Stimulated activated CD4-positive, alpha-beta T cell treated with anti-CD3 and anti-CD28 coated beads, Interleukin-4, amount 100 ng/mL, for 4 hours (primary cell): ENCODE measurements at places on chromosomes 2 and 18.

DNA sequence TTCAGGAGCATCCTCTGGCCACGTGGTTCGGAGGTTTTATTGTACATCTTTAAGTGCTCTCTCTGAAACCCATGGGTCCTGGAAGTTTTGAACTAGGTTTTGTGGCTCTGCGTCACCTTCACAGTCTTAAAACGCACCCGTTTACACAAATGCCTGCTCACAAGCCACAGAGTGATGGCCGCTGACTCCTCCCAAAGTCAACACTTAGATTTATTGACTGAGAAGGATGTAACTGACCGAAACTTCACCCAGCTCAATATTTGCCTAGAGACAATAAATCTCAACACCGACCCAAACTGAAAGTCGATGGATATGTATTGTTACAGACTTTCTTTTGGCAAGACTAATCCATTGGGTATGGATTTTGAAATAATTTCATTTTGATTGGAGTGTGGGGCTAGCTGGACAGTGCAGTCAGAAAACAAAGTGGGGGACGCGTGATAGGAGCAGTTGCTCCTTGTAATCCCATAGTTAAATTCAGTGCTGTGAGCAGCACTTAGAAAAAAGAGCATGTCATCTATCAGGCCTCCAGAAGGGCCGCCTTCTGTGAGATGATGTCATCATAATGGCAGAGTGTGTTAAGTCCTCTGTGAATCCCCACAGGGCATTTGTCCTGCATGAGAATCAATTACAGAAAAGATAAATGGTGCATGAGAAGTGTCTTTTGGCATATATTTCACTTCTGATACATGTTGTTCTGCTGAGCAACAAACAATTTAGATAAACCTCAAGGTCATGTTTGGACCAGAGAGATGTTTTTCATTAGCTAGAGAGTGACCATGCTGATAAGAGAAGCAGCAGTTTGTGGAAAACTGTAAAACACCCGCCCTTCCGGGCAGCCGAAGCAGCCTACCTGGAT, 183.7 kb downstream of the INO80D start:
- no peak for DNase-seq

DNA sequence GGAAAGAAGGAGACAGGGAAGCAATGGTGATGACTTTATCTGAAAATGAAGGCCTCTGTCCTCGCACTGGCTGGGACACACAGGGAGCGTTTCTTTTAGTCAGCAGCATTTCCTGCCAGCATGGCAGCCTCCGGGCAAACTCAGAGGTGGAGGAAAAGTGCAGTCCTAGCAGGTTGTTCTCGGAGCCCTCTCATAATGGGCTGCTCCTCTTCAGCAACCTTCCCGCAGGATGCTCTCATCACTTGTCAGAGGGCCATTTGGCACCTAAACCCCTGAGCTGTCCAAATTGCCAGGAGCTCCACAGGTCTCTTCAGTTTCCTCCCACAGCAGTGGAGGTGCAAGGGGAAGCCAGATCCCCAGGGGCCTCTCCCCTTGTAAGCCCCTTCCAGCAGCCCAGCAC, 6.2 kb downstream of the STK39 start:
- no peak for DNase-seq

DNA sequence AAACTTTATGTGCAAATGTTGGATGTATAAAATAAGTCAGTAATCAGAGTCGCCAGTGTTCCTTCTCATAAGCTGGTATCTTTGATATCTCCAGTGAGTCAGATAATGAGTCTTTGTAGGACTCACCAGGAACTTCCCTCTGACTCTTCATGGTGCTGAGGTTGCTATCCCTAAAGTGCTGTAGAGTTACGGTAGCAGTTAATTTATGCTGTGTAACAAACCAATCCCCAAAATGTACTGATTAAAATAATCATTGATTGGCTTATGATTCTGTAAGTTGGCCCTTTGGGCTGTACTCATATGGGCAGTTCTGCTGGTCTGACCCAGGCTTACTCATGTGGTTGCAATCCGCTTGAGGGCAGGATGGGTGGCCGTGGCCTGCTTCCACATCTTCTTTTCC, 43.8 kb downstream of the MAIP1 start:
- DNase-seq = no peak

- DNase-seq = no peak
Measured at GRCh38 chr18:3931542-3932112, 481.7 kb downstream of the TGIF1 start.

DNA sequence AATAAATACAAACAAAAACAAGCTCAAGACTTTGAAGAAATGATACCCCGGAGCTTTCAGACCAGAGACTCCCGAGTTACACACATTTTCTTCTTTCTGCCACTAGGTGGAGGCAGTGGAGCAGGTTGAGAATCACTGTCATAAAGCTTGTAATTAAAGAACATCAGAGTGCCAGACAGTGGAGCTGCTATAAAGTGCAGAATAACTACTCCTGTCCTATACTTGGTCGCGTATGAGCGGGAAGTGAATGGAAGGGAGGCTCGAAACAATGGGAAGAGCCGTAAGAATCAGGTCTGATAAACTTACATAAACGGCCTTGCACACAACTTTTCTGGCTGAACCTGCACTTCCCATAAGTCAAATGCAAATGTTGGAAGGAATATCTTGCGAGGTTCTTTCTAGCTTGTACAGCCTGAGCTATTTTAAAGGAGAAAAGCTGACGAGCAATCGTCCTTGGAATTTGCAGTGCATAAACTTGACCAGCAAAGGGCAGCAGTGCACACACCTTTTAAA, 189.0 kb downstream of the RPIA start:
- no peak for DNase-seq
